ENCODE measurements at places on chromosomes 11 and 22. TPM values are rescaled to one million over a fixed set of nuclear protein-coding genes. Genes with fewer than 3 reads are reported as not detected.
A peak's percentile ranks its signal among the peaks of the same experiment; 100 is the strongest.

DNA sequence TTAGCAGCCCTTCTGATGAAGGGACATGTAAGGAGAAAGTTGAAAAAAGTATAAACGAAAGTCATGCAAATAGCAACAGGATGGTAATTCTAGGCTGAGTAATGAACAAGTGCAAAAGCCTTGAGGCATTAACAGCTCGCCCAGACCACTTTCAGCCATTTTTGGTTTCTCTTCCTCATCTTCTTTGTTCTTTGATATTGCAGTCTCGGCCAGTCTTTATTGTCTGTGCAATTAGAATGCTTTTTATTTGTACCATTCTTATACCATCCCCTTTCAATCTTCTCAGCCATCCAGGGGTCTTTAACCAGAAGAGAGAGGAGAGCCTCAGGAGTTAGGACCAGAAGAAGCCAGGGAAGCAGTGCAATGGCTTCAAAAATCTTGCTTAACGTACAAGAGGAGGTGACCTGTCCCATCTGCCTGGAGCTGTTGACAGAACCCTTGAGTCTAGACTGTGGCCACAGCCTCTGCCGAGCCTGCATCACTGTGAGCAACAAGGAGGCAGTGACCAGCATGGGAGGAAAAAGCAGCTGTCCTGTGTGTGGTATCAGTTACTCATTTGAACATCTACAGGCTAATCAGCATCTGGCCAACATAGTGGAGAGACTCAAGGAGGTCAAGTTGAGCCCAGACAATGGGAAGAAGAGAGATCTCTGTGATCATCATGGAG lies 7.3 kb downstream of the TRIM34 start:
- no peak for DNase-seq

TRIM22 gene
- total RNA-seq: 1.5 TPM

DNA sequence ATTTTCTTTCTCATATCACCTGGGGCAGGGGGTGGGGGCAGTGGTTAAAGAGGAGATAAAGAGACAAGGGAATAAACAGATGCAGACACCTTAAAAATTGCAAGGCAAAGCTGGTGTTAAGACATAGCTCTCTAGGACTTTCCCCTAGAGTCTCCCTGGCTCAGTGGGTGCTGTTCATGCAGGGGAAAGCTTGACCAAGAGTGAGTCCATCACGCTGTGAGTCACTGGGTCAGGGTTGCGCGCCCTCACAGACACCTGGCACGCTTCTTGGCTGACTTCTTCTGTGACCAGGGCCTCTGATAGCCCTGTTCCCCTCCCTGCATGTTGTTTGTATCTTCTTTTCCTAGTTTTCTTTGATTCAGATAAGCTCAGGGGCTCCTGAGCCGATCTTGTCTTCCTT lies 31.9 kb downstream of the COMMD9 start:
- no peak for DNase-seq

KRTAP5-10 gene
- total RNA-seq: not detected

OR4D5 gene
- total RNA-seq: not detected

OR52H1 gene
- not detected for total RNA-seq

GRCh38 chr11:43923406-43924111 lies 18.9 kb upstream of the C11orf96 start:
- DNase-seq: no peak

DNA sequence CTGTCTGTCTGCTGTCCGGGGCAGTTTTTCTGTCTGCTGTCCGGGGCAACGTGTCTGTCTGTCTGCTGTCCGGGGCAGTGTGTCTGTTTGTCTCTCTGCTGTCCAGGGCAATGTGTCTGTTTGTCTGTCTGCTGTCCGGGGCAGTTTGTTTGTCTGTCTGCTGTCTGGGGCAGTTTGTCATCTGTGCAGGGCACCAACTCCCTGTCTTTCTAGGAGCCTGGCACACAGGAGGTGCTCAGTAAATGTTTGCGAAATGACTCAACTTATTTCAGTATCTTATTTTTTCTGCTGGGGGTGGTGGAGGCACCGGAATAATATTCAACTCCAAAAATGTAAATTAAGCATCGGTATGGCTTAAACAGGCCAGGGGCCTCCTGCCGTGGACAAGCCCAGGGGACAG lies 12.0 kb upstream of the TTLL12 start:
- no peak for DNase-seq

DNA sequence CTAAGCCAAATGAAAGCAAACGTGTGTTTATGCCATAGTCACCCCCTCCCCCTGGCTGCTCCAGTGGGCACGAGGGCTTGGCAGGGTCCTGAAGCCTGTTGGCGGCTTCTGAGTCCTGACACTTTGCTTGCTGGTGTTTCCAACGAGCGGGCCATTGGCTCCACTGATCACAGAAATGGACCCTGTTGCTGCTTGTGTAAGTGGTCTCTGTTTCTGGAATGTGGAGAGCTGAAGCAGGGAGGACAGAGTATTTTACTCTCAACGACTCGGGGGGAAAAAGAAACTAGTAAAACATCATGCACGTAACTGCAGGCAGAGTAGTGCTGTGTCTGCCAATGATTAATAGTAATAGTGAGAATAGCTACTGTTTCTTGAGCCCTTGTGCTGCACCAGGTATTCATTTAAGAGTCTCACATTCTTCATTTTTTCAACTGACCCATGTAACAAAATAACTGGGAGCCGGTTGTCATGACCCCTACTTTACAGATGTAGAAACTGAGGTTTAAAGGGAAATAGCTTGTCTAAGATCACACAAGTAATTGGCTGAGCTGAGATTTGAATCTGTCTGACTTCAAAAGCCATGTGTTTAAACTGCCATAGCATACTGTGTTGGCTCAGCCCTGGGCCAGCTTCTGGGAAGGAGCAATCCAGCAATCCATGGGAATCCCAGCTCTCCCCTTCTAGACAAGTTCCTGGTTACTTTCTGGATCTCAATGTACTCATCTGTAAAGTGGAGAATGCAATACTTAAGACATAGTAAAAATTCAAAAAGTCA lies 526.7 kb downstream of the INSC start:
- no peak for DNase-seq

DNA sequence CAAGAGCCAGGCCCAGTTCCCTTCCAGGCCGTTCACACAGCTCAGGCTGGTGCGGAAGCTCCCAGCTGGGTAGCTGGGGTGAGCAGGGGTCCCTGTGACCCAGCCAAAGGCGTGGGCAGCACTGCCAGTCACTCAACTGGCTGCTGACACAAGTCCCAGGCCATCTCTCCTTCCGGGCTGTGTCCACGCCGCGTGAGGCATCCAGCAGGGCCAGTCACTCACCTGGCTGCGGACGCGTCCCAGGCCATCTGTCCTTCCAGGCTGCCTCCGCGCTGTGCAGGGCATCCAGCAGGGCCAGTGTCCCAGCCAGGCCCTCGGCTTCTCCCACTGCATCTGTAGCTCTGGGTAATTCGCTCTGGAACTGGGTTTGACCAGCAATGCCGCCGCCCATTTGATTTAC lies 184.2 kb downstream of the BRD1 start:
- DNase-seq: no peak

CXCR5 gene
- total RNA-seq: not detected

GRCh38 chr11:22472306-22472705 lies 134.1 kb downstream of the SLC17A6 start:
- peak; percentile 4 for DNase-seq

NELL1 gene
- total RNA-seq: not detected

GRCh38 chr11:104728927-104729326 lies 169.3 kb downstream of the CASP12 start:
- DNase-seq: no peak

GRCh38 chr11:70687716-70688115 lies 289.4 kb downstream of the CTTN start:
- DNase-seq: no peak

OR5AR1 gene
- not detected for total RNA-seq

- DNase-seq: no peak
These were observed 29.7 kb upstream of the PICK1 start for GRCh38 chr22:38027487-38027886.

GRCh38 chr11:117570701-117571100 lies 226.3 kb downstream of the DSCAML1 start:
- DNase-seq: no peak

PKDREJ gene
- total RNA-seq: not detected

GRCh38 chr22:41825376-41825775 lies 7.5 kb upstream of the SREBF2 start:
- DNase-seq: peak; percentile 28

TBX10 gene
- not detected for total RNA-seq

DNA sequence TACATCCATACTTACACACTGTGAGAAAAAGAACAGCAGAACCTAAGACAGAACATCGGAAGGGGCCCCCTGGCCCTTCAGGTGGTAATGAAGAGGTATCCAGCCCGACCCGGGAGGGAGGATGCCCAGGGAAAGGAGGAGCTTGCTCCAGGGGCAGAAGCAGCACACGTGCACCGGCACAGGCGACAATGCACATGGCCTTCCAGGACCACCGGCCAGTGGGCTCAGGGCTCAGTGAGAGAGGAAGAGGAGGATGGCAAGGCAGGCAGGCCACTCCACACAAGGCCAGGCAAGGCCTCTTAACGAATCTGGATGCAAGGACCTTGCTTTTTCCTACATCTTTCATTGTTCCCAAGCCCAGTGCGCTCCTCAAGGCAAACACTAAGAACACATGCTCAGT lies 52.6 kb downstream of the MICAL3 start:
- no peak for DNase-seq

- DNase-seq: no peak
These were observed 29.6 kb upstream of the HSPA8 start for GRCh38 chr11:123091506-123091905.

DNA sequence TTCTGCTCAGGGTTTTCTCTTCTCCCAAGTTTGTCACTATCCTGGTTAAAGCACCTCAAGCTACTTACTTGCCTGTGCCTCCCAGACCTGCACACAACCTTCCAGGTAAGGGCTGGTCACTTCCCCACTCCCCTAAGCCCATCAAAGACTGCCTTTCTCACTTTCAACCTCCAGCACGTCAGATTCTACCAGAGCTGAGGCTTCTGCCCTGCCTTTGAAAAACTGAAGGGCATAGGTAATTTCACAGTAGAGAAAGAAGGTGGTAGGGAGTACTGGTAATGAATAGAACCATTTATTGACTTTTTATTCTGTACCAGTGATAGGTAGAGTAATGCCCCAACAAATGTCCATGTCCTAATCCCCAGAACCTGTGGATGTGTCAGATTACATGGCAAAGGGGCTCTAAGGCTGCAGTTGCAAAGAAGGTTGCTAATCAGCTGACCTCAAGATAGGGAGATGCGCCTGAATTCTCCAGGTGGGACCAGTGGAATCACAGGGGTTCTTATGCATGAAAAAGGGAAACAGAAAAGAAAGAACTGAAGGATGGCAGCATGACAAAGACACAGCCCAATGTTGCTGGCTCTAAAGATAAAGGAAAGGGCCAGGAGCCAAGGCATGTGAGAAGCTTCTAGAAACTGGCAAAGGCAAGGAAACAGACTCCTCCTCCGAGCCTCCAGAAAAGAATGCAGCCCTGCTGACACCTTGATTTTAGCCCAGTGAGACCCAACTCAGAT lies 89.0 kb downstream of the SLC1A2 start:
- DNase-seq: no peak

GRCh38 chr11:849104-849824 lies 6.6 kb downstream of the TSPAN4 start:
- DNase-seq: no peak

GRCh38 chr11:11038782-11039181 lies 180.9 kb upstream of the ZBED5 start:
- no peak for DNase-seq

GRCh38 chr11:117064275-117064674 lies 34.0 kb downstream of the SIK3 start:
- no peak for DNase-seq

DNA sequence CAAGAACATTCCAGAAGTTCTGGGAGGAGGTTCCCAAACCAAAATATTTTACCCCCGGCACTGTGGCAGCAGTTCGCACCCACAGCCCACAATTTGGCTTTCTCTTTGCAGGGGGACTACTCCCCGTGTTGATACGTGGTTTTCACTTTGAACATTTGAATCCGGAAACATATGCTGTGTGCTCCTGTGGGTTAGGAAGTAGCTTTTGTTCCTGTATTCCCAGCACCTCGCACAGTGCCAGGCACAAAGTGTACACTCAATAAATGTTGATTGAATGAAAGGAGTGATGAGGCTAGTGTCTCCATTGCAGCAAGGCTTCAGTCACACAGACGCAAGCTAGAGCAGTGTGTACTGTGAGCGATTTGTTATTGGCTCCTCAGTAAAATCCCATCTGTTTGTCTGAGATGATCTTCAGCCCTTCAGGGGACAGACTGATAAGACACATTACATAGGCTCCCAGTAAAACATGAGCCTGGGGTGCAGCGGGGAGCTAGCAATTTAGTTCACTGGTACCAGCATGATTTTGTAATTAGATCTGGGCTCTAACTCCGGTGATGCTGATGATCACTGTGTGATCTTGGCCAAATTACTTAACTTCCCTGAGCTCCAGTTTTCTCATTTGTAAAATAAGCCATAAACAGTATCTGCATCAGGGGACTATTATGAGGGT lies 2.2 kb downstream of the LAYN start:
- DNase-seq: no peak

MS4A8 gene
- total RNA-seq: not detected

- no peak for DNase-seq
These were observed 697.5 kb downstream of the CNTN5 start for GRCh38 chr11:99718291-99718690.

DNA sequence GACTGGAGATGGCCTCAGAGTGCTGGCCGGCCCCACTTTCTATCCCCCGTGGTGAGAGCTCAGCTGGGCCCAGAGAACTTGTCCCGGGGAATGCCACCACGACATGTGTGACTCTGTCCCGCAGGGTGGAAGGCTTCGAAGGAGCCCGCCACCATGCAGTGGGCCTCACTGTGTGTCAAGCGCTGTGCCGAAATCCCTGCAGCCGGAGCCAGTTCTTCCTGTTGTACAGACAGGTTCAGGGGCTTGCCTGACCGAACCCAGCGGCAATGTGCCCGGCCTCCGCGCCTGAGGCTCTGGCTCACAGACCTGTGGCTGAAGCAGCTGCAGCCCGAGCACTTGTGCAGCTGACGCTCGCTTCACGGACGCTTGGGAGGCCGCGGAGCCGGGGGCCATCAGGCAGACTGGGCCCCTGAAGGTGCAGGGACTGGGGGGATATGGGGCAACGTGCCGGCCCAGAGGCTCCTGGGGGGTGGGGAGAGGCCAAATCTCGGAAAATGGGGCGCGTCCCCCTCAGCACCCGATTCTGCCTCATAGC lies 650 bp downstream of the PPM1F start:
- peak; percentile 38 for DNase-seq

DNA sequence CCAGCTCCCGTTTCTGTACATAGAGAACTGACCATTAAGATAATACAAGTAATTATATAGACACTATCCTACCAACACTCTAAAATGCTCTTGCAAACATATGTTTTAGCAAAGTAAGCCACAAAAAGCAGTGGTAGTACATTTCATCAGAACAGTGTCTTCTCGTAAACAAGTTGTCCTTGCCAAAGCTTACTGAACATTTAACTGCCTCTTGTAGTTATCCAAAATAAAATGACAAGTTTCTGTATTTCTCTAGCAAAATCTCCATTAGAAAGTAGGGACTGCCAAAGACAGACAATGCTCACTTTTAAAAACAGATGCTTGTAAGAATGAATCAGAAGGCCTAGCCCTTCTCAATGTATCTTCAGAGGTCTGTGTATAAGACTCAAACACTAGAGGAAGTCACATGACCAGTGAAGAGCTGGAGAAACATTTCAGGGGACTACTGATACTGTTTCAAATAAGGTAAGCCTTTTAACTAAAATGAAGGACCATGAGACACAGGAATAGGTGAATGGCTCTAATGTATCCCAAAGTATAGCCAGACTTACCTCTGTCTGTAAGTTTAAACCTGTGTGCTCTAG lies 7.8 kb upstream of the ZC3H12C start:
- DNase-seq: no peak

- DNase-seq: no peak
These were observed 842 bp downstream of the ARFGAP2 start for GRCh38 chr11:47175746-47176327.
